Inflammatory macrophage (primary cell): ENCODE measurements at places on chromosomes 7 and 10.

- DNase-seq = no peak
Measured at GRCh38 chr7:126044662-126045061, 1115.0 kb upstream of the POT1 start.

- no peak for DNase-seq
Measured at GRCh38 chr7:128679920-128680319, 7.8 kb downstream of the GARIN1A start.

GRCh38 chr10:76906256-76906655 lies 731.4 kb downstream of the KCNMA1 start:
- DNase-seq = no peak

DNA sequence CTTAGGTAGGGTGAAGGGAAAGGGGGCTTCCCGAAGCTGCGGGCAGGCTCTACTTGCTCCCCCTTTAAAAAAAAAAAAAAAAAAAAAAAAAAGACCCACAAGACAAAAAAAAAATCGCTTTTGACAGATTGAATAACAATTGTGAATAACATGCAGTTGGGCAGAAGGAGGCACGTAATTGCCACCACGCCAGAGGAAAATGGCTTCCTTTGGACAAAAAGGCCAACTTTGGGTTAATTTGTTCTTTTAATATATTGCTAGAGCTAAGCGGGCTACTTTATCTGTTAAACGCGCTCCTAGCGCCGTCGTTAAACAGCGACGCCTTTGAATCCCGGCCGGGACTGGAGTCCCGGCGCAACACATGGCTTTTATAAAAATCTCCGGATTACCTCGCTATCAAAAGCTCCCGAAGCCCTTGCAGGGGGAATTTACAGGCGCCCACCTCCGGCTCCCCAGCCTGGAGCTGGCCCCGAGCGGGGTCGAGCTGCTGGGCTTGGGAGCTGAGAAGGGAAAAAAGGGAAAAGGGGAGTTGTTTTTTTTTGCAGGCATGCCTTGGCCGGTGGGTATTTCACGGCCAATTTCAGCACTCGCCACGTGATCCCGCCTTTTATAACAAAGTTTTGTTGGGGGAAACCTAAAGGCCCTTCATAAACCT lies 1.2 kb downstream of the HOXA11 start:
- no peak for DNase-seq

GRCh38 chr7:137798073-137798763 lies 48.6 kb downstream of the DGKI start:
- no peak for DNase-seq
